ENCODE measurements at places on chromosomes 7 and 10.

- peak; percentile 77 for DNase-seq
Measured at GRCh38 chr10:101161494-101162299, 30.6 kb downstream of the TLX1 start.

DNA sequence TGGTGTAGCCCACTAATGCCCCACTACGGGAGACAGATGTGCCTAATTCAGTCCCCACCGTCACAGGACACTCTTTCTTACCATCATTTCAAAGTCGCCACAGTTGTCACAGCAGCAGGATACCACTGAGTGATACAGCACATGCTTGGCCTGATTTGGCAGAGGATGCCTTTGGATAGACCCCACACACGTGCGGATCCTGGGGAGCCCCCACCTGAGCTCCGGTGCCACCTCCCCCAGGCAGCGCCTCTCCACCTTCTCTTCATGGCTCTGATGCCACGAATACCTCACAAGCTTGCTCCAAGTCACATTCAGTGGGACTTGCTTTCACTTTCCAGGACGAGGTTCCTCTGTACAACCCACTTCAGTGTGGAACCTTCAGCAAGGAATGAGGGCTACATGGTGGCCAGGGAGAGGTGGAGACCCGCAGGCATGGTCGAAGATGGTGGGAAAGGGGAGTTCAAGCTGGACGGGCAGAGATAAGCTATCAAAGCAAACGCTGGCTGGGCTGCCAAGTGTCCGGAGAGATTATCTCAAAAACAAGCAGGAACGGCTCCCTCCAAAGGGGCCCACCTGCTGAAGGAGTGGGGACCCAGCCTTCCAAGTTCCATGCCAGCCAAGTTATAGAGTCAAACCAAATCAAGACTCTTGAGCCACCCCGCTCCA is 107.4 kb downstream of the ZRANB1 start:
- no peak for DNase-seq

GRCh38 chr10:5774987-5775620 is 38.1 kb downstream of the GDI2 start:
- DNase-seq: no peak

- no peak for DNase-seq
Measured at GRCh38 chr10:58511765-58512490, 744 bp upstream of the BICC1 start.

DNA sequence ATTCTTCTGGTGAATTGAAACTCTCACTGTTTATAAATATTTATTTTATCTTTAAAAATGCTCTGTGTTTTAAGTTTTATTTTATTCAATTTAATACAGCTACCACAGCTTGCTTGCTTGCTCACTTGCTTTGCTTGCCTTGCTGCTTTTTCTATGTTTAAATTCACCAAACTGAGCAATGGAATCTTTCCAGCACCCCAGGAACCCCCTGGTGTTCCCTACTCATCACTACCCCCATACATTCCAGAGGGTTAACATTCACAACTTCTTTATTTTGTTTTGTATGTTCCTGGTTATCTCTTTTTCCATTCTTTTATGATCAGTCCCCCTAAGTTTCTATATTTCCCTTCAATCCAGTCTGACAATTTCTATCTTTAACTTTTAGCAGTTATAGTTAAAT is 166.5 kb upstream of the COL1A2 start:
- no peak for DNase-seq

DNA sequence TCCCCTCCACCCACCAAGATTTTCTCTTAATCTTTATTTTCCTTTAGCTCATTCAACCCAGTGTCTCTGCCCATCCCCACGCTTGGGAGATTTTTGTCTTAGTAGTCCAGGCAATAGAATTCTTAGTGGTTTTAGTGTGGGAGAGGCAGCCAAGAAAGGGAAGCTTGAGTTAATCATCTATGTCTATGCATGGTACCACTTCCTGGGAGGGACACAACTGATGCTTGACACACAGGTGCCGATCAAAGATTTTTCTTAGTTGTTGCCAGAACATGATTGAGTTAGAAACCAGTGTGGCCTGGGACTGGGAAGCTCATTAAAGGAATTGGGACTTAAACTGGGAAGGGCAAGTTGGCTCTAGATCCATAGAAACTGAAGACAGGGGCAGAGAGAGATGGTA is 3.1 kb downstream of the STRA8 start:
- no peak for DNase-seq

All from activated CD4-positive, alpha-beta T cell treated with anti-CD3 and anti-CD28 coated beads, Interleukin-2, amount 10 ng/mL, durations not matched to agents 7 days and 5 days (primary cell).